ENCODE measurements at places on chromosomes 13 and 19.

GRCh38 chr13:93304868-93305613, 78.4 kb downstream of the GPC6 start:
- DNase-seq: no peak

- peak; percentile 92 for DNase-seq
Measured at GRCh38 chr13:61415058-61415721, 459 bp downstream of the PCDH20 start.

DNA sequence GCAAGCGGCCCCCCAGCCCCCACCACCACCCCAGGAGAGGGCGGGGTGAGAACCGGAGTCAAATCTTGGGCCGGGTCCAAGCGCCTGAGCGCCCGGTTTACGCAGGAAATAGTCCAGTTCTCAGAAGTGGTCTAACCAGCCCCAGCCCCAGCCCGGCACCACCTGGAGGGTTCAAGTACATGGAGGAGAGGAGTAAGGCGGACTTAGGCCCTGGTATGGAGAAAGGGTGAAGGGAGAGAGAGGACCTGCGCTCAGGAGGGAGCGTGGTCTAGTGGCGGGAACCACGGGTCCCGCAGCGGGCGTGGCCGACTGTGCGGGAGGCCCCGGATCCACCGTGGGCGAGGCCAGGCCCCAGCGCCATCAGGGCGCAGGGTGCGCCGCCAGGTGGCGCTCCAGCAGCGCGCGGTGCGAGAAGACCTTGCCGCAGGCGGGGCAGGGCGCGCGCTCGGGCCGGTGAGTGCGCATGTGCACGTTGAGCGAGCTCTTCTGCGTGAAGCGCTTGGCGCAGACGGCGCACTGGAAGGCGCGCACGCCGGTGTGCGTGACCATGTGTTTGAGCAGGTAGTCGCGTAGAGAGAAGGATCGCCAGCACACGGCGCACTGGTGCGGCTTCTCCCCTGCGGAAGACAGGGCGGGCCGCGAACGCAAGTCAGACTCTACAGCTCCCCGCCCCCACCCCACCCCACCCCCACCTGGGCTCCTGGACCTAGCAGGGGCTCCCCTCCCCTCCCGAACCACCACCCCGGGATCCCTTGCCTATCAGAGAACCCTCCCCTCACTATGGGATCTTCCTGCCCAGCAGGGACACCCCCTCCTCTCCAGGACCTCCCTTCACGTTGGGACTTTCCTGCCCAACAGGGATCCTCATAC, 2.1 kb upstream of the SLC27A5 start:
- DNase-seq: peak; percentile 88

GRCh38 chr13:28744091-28744536, 25.3 kb upstream of the SLC46A3 start:
- DNase-seq: no peak

DNA sequence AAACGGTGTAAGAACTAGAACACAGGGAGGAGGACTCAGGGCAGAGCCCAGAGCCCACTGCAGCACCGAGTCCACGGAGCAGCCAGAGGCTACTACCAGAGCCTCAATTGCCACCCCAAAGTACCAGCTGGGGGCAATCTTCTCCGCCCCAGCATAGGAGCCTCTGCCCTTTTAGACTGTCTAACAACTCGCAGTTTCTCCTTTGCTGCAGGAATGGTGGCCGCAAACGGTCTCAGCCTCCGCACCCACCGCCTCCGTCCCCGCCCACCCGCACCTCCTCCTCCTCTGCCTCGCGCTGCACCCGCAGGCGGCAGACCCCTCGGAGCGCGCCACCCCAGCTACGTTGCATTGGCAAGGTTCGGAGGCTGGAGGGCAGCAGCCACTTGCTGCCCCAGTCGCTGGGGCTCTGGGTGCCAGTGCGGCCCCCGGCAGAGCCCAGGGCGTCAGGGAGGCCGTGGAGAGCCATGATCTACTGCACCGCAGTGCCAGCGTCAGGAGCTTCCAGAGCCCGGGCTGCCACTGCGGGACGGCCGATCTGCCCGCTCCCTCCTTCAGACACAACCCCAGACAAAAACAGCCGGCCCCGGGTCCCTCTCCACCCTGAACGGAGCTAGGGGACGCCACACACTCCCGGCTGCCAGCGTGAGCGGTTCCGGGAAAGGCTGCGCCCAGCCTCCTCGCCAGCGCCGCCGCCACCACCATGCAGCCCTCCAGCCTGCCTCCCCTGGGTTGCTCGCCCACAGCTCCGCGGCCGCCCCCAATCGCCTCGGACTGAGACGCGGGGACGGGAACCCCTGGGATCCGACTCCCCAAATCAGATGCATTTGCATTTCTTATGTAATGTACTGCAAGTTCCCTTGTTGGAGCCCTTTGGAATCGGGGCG, 1.8 kb downstream of the FGF14 start:
- DNase-seq: peak; percentile 31

DNA sequence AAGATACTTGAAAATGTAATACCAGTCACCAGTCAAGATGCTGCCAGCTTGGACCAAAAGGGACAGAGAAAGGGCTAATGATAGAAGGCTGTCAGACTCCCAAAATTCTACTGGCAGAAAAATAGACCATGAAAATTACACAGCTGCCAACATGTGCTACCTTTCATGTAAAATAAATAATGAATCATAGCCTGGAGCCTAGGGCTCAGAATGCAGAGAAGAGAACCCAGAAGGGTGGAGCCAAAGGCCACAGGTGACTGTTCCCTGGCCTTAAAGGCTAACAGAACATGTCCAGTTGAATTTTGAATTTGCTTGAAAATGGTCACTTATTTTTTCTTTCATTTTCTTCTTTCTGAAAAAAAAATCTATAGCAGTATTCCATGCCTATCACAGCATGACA, 1827.0 kb upstream of the MIR17HG start:
- no peak for DNase-seq

- no peak for DNase-seq
Measured at GRCh38 chr13:44386913-44387556, 13.4 kb downstream of the SERP2 start.

GRCh38 chr19:30367421-30367820, 4.8 kb upstream of the ZNF536 start:
- no peak for DNase-seq

GRCh38 chr13:45696610-45697226, 5.4 kb upstream of the CBY2 start:
- DNase-seq: no peak

GRCh38 chr13:45786293-45786920, 65.1 kb downstream of the SIAH3 start:
- DNase-seq: peak; percentile 36

DNA sequence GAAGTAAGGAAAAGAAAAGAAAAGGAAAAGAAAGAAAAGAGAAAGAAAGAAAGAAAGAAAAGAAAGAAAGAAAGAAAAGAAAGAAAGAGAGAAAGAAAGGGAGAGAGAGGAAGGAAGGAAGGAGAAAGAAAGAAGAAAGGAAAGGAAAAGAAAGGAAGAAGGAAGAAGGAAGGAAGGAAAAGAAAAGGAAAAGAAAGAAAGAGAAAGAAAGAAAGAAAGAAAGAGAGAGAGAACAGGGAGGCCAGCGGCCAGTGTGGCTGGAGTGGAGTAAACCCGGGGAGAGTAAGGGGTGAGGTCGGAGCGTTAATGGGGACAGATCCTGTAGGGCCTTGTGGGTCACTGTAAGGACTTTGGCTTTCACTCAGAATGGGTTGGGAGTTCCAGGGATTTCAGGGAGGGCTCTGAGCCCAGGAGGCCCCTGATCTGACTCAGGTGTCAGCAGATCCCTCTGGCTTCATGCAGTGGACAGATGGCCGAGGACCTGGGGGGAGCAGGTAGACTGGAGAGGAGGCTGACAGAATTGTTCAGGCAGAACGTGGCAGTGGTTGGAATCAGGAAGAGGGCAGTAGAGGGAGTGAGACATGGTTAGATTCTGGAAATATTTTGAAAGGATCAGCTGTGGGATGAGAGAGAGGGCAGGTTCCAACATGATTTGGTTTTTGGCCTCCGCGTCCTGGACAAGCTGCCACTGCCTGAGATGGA, 19.8 kb upstream of the FXYD3 start:
- no peak for DNase-seq

DNA sequence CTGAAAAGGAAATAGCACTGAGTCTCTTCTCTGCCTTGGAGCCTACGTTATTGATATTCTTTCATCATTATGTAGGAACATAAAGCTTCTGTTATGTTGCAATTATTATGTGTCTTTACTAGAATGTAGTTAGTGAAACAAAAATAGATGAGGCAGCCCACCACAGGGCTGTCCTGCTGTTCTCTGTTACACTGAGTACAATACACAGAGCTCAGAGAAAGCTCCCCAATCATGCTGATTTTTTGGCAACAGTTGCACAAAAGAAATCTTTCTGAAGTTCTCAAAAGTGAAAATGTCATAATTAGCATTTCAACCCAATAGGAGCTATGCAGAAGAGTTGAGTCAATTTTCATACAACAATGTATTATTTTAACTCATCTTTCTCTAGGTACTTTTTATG, 119.5 kb downstream of the EFNB2 start:
- no peak for DNase-seq

DNA sequence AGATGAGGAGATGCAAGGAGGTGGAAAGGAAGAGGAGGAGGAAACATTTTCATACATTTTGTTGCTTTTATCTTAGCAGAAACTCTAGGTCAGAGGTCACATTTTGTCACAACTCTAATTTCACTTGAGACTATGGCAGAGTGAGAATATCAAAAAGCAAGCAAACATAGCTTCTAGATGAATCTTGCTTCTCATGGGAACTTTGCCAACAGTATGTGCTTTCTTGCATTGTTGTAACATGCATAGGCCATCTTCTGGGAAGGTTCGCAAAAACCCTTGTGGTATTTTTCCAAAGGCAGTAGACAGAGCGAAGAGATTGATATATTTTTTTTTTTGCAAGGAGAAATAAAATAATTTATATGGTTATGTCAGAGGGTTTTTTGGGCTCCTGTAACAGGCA, 291.3 kb downstream of the MTUS2 start:
- DNase-seq: no peak

DNA sequence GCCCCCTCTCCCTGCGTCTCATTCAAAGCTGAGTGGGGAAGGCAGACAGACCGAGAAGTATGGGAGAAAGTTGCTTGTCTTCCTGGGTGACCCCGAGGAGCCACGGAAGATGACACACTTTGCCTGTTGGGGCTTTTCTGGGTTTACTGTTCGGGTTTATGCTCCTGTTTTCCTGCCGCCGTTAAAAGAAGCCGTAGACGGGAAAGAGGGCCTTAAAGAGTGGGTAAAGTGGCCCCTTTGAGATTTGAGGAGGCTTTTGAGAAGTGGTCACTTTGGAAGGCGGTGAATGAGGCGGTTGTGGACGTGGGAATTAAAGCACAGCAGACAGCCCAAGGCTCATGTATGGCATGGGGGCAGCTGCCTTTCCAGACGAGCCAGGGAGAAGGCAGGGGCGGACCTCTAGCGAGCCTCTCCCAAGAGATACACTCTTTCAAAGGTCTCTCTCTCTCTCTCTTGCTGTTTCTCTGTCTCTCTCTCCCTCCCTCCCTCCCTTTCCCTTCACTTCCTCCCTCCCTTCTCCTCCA, 493 bp upstream of the LHFPL6 start:
- DNase-seq: no peak

All from NCI-H1105 (cell line).